ENCODE measurements at places on chromosomes 7 and 10.
A peak's percentile ranks its signal among the peaks of the same experiment; 100 is the strongest.

- DNase-seq = no peak
Measured at GRCh38 chr7:70920876-70921275, 211.1 kb upstream of the GALNT17 start.

DNA sequence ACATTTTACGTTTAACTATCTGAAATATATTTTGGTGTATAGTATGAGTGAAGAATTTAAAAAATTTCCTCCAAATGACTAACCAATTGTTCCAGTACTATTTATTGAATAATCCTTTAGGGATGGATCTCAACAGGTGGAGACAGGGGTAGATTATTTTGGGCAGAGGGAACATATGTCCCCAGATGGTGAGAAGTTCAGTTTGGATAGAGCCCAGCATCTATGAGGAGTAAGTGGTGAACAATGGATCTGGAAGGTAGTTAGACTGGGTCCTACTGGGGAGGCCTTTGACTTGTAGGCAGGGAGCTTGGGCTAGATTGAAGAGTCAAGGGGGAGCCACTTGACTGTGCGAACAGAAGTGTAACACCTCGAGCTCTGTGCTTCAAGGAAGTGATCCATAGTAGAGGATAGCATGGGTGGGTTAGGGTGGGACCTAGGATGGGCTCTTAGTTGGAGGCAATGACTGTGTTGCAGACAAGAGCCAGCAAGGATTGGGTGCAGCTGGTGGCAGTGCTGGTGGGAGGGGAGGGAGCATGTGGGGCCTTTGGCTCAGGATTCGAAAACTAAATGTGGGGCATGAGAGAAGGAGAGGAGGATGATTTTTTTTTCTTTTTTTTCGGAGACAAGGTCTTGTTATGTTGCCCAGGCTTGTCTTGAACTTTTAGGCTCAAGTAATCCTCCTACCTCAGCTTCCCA lies 3.9 kb upstream of the PURB start:
- no peak for DNase-seq

- no peak for DNase-seq
Measured at GRCh38 chr7:69122953-69123352, 475.3 kb upstream of the AUTS2 start.

GRCh38 chr10:96038476-96039387 lies 4.7 kb upstream of the CCNJ start:
- DNase-seq = no peak

DNA sequence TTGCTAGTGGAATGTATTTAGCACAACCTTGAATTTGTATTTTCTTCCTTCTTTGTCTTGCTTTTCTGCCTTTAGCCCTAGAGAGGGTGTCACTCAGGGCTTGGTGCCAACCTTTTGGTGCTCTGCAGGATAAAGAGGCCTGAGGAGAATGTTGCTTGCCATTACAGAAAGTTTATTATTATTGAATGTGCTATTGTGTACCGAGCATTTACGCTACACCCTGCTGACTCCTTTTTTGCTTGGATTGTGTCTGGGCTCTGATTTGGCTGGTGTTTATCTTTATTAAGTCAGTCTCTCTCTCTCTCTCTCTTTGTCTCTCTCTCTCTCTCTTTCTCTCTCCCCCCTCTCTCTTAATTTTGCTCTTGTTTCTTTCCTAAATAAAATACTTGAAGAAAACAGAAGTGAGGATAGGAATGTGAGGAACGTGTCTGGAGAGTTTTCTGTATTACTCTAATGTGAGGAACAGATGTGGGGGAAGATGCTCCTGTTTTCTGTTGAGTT lies 284.4 kb upstream of the PHYHIPL start:
- no peak for DNase-seq

DNA sequence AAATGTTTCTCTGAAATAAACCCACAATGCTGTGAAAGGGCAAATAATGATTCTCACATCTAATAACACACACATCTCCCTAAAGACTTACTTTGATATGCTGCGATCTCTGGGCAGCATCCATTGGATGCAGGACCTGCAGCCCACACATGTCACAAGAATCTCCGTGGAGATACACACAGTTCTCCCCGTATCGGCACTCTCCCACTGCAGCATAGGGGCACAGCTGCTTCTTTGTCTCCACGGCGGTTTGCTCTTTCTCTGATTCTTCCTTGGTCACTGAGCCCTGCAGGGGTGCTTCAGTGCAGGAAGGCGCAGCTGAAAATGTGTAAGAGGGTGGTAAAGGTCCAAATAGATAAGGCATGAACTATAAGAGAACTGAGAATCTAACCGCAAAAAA lies 20.4 kb downstream of the MKRN1 start:
- no peak for DNase-seq

- DNase-seq = no peak
Measured at GRCh38 chr7:77208416-77208815, 8.8 kb upstream of the FGL2 start.

DNA sequence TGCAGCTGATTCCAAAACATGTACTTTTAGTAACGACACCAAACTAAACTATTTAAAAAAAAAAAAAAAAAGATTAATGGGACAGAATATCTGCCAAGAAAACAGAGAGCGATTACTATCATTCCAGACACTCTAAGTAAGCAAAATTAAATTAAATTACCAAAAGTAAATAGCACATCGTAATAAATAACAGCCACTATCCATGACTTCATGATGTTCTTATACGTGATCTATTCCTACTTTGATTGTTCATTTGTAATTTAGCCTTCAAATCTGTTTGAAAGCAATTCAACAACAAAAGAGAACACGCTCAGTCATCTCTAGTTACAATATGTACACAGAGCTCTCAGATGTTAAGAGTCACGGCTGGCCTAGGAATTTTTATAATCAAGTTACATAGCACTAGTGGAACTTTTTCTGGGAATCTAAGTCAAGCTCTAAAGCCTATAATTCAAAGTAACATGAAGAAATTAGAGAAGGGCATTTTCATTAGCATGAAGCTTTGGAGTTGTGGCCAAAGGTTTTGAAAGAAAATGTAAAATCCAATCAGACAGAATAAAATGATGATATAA lies 241.7 kb upstream of the NEBL start:
- no peak for DNase-seq

GRCh38 chr7:29588900-29589696 lies 25.5 kb downstream of the PRR15 start:
- peak; percentile 11 for DNase-seq

DNA sequence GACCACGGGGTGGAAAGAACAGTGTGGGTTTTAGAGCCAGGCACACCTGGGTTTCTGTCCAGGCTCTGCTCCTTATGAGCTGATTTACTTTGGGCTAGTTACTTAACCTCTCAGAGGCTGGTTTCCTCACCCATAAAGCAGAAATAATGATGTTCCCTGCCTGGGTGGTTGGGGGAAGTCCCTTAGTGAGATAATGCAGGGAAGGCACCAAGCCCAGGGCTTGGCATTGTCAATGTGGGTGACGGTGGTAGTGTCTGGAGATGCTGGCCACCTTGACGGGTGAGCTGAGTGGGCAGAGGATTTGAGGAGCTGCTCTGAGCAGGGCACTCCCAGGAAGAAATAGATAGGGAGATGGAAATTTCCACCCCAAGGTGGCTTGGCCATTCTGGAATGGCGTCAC lies 65.2 kb downstream of the SH2D4B start:
- no peak for DNase-seq

DNA sequence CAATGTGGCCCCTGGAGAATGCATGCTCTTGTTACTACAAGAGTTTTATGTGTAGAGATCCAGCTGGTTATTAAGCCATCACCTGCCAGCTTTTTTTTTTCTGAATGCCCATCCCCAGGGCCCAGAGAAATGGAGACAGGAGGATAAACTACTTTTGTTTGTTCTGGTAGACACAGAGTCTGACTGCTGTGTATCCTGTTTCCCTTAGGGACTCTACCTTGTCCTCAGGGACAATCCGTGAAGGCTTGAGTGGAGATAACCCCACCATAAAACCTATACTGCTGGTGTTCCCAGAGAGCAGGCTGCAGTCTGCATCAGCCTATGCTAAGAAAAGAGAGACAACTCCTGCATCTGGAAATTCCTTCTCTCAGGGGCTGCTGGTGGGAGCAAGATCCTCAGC lies at the start of gene OR2A5:
TSS of gene OR2A5 (plus strand) at position 301 of the 400 bp plus-strand sequence. CDS start 1,454 bp downstream, outside the sequence.
- DNase-seq = no peak

Data from activated CD4-positive, alpha-beta T cell treated with anti-CD3 and anti-CD28 coated beads for 24 hours (primary cell).